ENCODE measurements at places on chromosomes 4 and X.

- DNase-seq, result no peak
Observed at GRCh38 chr4:30763321-30763727, 43.2 kb downstream of the PCDH7 start.

- no peak for DNase-seq
Observed at GRCh38 chr4:54837576-54838140, 179.9 kb downstream of the KIT start.

- no peak for DNase-seq
Observed at GRCh38 chr4:125125276-125125675, 189.5 kb upstream of the FAT4 start.

DNA sequence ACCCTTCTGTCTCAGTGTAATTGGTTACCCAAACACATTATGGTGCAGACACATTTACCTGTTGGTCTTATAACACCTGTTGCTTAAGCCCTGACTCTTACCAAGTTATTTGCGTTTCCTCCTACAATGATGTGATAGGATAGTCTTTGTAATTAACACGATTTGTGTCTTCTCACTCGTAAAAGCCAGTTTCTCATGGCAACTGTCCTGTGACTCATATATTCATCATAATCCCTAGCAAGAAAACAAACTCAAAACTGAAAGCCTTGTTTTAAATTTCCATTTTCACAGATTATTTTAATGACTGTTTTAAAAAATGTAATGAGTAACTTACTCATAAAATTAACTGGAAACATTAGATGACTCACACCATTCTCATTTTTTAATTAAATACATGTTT is 495.2 kb downstream of the NLGN4X start:
- DNase-seq, result no peak

DNA sequence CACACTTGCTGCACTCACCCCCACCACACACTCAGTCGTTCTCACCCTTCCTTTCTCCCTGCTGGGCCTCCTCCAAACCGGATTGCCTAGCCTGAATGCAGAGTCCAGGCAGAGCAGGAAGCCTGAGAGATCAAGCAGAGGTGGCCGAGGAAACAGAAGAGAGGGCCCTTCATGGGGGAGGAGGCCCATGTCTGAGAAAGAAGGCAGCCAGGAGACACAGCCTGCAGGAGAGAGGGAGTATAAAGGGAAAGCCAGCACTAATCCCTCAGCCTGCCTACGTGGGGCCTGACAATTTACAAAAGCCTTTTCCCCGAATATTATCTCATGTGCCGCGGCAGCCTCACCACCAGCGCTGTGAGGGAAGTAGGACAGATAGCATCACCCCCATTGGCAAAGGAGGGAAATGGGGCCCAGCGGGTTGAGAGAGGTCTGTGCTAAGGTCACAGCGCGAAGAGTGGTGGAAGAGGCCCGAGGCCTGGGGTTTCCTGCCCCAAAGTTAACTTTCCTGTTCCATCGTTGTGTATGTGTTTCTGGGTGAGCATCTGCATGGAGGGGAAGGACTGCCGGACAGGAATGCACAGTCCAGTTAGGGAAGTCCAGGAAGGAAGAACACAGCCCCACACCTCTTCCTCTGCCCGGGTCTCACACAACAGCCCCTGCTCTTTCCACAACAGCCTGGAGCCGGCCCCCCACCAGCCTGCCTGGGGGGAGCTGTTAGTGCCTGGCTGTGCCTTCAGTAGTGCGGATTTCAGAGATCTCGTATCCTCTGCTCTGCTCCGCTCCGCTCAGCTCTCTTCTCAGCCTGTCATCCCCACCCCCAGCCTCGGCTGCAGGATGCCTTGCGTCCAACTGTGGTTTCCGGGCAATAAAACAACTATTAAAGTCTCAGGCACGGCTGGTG is 50.9 kb upstream of the BCOR start:
- DNase-seq, result no peak

Measured in hippocampal formation (tissue), 2 donors.